ENCODE measurements at places on chromosomes 5 and 9. TPM values are rescaled to one million over a fixed set of nuclear protein-coding genes. Genes with fewer than 3 reads are reported as not detected.

The TRIM36 gene
- 1.5 TPM for total RNA-seq

The PDCD1LG2 gene
- 0.46 TPM for total RNA-seq

The NSUN2 gene
- 93.8 TPM for total RNA-seq

The HAVCR2 gene
- 0.39 TPM for total RNA-seq

The EFCAB9 gene
- total RNA-seq: not detected

The IFNA14 gene
- total RNA-seq: not detected

Measured in A549 treated with CORT108297 at 1 μM for 4 hours (cell line).